ENCODE measurements at places on chromosomes 16 and 17. TPM values are rescaled to one million over a fixed set of nuclear protein-coding genes. Genes with fewer than 3 reads are reported as not detected.

DOC2B gene
- 5.9 TPM for total RNA-seq

ZNF750 gene
- total RNA-seq = not detected

CHST4 gene
- not detected for total RNA-seq

EPN3 gene
- total RNA-seq = 117 TPM

OR1E2 gene
- total RNA-seq = not detected

SP6 gene
- 0.92 TPM for total RNA-seq

ANKFN1 gene
- total RNA-seq = 1.7 TPM

MT4 gene
- not detected for total RNA-seq

LITAFD gene
- total RNA-seq = not detected

SRCIN1 gene
- total RNA-seq = 13.4 TPM

PHB1 gene
- total RNA-seq = 44.3 TPM

ADGRG3 gene
- not detected for total RNA-seq

METTL26 gene
- 82.9 TPM for total RNA-seq

SCGB1C2 gene
- total RNA-seq = not detected

GSDMA gene
- not detected for total RNA-seq

GPR139 gene
- not detected for total RNA-seq

CA5A gene
- not detected for total RNA-seq

UTS2R gene
- not detected for total RNA-seq

TBC1D3G gene
- total RNA-seq = not detected

SDR42E1 gene
- 0.58 TPM for total RNA-seq

ANKS3 gene
- 26.8 TPM for total RNA-seq

BCL6B gene
- total RNA-seq = 1.3 TPM

ST6GALNAC2 gene
- 1.2 TPM for total RNA-seq

KRT12 gene
- total RNA-seq = not detected

CCNF gene
- total RNA-seq = 5.2 TPM

TNS4 gene
- not detected for total RNA-seq

SLC38A7 gene
- total RNA-seq = 8.5 TPM

NLGN2 gene
- 19.1 TPM for total RNA-seq
